ENCODE measurements at places on chromosomes 2 and 18. TPM values are rescaled to one million over a fixed set of nuclear protein-coding genes. Genes with fewer than 3 reads are reported as not detected.

LOXHD1 gene
- total RNA-seq: not detected

RAD51AP2 gene
- not detected for total RNA-seq

MARS2 gene
- total RNA-seq: 22.6 TPM

PKDCC gene
- not detected for total RNA-seq

DNAJC5G gene
- not detected for total RNA-seq

TCF23 gene
- not detected for total RNA-seq

- DNase-seq: no peak
Observed at GRCh38 chr2:20615466-20616241, 35.2 kb downstream of the HS1BP3 start.

DNA sequence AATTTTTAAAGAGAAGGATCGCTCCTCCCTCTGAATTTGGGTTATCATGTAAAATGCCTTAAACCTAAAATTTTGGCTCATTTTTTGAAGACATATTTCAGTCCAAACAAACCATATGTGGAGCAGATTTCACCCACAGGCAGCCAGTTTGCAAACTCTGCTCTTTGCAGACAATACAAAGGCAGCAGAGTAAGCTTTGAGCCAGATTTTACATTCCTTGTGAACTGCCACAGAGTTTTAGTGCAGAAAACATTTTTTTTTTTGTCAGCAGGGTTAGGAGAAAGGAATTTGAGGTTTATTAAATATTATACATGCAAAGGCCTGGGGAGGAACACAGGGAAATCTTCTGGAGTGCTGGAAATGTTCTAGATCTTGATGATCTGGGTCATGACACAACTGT is 171.9 kb upstream of the FN1 start:
- no peak for DNase-seq

GRCh38 chr18:79274823-79275222 is 120.9 kb upstream of the NFATC1 start:
- DNase-seq: no peak

DNA sequence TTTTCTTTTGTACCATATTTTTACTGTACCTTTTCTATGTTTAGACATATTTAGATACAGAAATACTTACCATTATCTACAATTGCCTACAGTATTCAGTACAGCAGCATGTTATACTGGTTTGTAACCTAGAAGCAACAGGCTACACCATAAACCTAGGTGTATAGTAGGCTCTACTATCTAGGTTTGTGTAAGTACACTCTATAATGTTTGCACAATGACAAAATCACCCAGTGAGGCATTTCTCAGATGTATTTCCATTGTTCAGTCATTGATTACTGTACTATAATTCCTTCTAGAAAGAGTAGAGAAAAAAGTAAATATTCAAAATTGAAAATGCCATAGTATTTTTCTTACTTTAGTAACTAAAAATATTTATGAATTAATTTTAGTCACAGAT is 490.1 kb upstream of the REG3G start:
- no peak for DNase-seq
